ENCODE measurements at places on chromosomes 3 and 15.

GRCh38 chr3:127529346-127530188, 61.0 kb downstream of the TPRA1 start:
- DNase-seq = no peak

GRCh38 chr3:52227117-52227516, 1.7 kb upstream of the TLR9 start:
- no peak for DNase-seq

DNA sequence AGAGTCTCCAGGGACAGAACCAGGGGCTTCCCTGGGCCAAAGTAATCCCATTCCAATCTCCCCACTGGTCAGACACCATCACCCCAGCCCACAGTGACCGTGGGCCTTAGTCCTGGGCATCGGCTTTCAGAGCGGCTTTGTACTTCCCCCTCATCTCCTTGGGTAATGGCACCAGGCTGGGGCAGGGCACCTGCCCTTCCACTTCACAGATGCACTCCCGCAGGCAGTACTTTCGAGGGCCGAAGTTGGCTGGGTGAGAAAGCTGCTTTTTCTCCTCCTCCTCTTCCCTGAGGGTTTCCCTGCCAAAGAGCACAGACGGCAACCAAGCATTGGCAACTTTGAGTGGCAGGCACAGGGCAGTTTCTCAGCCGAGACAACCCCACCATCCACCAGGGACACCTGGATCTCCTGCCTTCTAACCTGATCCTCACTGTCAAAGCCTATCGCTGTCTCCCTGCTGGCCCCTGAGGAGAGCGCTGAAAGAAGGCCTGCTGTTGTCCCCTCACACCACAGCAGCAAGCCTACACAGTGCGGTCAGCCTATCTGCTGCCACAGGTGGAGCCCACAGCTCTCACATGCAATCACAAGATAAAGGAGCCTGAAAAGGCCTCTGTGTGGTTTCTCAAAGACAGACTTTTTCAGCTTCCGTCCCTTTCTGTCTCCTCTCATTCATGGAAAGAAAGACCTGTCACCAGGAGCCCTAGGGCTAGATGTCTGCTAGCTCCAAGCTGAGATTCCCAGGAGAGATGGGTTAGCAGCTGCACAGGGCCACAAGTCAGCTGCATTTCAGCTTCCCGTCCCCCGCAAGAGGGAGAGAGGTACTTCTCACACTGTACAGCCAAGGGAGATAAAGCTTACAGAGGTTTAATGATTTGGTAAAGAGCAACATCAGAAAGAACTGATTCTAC, 12.5 kb downstream of the MRPS25 start:
- no peak for DNase-seq

- DNase-seq = no peak
Measured at GRCh38 chr3:45552794-45553371, 41.7 kb upstream of the LIMD1 start.

DNA sequence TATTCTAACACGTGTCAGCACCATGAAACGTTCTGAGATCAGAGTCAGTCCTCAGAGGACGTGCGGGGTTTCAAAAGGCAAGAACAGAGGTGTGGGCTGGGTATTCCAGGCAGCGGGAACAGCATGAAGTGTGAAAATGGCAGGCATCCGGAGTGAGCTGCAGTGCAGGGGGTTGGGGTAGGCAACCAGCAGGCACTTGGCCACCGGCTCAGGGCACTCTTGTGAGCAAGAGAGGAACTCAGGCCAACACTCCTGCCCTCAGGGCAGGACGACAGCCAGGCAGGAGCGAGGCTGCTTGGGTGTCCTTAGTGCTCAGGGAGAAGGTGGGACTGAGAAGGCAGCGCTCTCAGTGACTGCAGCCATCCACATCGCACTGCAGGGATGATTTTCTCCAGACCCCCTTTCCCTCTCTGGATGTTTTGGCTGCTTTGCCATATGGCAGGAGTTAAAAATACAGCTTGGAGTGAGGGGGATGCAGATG, 151.1 kb downstream of the NUP210 start:
- DNase-seq = no peak

- no peak for DNase-seq
Measured at GRCh38 chr3:135416182-135416581, 549.3 kb upstream of the PPP2R3A start.

GRCh38 chr3:85864896-85865295, 906.1 kb downstream of the CADM2 start:
- DNase-seq = no peak

- DNase-seq = no peak
Measured at GRCh38 chr15:88680241-88681001, 41.6 kb downstream of the ISG20 start.

Measured in AG20443 (cell line).